G401 (cell line): ENCODE measurements at places on chromosomes 6 and 20.

GRCh38 chr6:8065519-8065911 lies 1.3 kb upstream of the BLOC1S5 start:
- DNase-seq, result no peak

DNA sequence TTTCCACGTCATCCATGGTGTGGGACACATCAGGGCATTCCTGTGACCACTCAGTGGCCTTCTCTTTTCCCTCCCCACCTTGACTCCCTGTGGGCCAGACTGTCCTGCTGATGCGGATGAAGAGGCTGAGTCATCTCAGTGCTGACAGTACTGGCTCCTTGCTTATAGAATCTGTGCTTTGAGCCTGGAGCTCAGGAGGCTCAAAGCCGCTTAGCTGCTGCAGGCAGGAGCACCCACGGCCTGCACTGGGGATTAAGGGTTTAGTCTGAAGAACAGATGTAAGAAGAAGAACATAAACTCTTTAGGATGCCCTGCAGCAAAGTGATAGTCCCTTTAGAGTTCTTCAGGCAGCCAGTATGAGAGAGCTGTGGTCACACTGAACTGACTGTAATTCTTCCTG lies 642.0 kb upstream of the CHD6 start:
- DNase-seq, result no peak

DNA sequence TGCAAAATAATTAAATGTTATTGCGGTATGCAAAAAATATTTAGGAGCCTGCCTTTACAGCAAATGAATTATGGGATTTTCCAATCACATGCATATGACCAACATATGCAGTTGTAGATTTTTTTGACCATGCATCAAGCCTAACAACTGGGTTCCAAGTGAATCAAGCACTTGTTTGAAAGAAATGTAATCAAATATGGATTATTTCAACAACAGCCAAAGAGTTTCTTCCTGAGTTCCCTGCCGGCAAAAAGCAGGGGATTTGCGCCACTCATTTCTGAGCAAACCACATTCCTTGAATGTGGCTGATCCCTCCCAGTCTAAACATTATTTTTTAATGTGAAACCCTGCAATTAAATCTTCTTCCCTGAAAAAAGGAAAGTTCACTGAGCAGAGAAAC lies 100.1 kb upstream of the ADTRP start:
- DNase-seq, result no peak

GRCh38 chr6:168129292-168130167 lies 50.5 kb upstream of the FRMD1 start:
- no peak for DNase-seq

DNA sequence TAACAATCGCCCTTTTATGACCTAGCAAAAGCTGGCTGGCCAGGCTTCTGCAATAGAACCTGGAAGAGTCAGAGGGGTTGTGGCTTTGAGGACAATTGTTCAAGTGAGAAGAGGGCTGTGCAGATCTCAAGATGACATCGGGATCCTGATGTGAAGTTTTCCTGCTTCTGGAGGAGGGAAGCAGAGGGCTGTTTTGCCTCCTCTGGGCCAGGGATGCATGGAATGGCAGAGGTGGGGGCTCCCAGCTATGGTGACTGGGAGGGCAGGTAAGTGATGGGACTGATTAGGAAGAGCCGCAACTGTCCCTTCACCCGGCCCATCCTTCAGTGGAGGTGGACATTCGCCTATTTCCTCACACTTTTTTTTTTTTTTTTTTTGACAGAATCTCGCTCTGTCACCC lies 43.4 kb upstream of the BLCAP start:
- no peak for DNase-seq

DNA sequence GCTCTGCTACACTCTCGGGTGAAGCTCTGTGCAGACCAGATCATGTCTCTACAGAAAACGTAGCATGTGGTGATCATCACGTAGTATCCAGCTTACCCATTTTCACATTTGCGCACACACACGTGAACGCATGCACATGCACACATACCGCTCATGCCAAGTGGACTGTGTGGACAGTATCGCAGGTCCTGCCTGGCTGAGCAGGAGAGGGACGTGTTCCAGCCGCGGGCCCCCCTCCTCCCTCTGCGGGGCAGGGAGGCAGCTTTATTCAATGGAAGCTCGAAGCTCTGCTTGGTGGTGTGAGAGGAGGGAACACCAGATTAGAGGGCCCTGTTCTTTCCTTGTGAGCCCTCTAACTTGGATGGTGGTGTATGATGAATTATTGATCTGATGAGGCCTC lies 51.1 kb downstream of the CDH26 start:
- DNase-seq, result no peak

- no peak for DNase-seq
These were observed 646.5 kb downstream of the TENT5A start for GRCh38 chr6:81105998-81106397.
